ENCODE measurements at places on chromosomes 2 and 18.

- no peak for DNase-seq
Measured at GRCh38 chr2:233643128-233643527, 6.9 kb downstream of the UGT1A10 start.

DNA sequence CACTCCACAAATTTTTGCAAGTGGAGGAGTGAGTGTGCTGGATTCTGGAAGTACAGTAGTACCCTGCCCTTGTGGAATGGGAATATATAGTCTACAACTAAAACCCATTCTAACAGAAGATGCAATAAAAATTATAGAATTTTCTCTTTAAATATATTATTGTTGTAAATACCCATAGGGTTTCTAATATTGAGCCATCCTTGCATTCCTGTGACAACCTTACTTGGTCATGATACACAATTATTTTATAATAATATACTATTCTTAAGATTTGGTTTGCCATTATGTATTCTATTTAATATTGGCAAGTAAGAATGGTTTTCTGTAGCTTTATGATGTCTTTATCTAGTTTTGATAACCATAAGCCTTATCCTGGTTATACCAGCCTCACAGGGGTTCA is 52.2 kb downstream of the EML6 start:
- DNase-seq: no peak

GRCh38 chr2:144702051-144702450 is 182.1 kb upstream of the ZEB2 start:
- DNase-seq: no peak

DNA sequence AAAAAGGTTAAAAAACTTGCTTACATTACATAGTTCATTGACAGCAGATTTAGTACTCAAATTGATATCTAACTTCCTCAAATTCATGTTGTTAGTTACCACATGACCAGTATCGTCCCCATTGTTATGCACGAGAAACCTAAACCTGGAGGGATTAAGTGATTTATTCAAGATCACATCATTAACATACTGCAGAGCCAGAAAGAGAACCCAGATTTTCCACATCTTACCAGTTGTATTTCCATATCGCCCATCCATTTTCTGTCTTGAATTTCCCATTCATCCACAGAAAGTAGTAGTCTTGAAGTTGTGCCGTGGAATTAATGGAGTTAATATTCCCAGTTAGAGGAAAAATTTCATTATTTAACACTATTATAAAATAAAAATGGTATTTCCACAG is 512.0 kb downstream of the METTL4 start:
- no peak for DNase-seq

DNA sequence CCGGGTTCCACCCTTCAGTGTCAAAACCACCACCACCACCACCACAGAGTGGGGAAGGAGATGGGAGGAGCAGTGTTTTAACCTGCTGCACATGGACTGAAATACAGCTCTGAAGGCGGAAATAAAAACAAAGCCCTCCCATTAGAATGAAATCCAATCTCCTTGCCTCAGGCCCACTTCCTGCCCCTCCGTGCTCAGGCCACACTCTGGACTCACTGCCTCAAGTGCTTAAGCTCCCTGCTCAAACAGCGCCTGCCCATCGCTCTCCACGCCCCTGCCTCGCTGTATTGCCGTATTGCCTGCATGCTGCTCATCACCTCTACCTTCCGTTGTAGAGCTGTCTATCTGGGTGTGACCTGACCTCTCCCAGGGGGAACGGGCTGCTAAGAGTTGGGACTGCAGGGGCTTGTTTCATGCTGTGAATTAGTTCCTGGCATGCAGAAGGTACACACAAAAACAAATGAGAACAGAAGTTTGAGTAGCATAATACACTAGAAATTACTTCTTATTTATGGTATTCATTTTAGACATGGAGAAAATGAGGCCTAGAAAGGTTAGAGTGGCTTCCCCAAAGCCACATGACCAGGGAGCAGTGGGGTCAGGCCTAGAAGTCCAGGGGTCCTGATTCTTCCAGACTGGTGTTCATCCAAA is 31.6 kb upstream of the NEB start:
- DNase-seq: no peak

- DNase-seq: no peak
Measured at GRCh38 chr2:232325324-232326273, 53.0 kb upstream of the ALPP start.

DNA sequence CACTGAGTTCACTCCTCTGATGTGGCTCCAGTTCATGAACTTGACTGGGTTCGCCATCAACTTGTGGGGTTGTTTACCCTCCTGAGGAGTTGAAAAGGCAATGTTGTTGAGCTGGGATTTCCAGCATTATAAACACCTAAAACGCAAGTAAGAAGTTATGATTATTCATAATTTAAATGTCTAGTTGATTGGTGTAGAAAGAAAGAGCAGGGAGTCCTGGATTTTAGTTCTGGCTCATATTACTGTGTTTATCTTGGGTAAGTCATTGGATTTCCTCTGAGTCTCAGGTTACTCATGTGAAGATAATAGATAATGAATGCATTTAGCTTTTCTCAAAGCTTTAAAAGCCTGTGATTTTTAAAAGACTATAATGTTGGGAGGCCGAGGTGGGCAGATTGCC is 438.0 kb upstream of the CDH20 start:
- no peak for DNase-seq

DNA sequence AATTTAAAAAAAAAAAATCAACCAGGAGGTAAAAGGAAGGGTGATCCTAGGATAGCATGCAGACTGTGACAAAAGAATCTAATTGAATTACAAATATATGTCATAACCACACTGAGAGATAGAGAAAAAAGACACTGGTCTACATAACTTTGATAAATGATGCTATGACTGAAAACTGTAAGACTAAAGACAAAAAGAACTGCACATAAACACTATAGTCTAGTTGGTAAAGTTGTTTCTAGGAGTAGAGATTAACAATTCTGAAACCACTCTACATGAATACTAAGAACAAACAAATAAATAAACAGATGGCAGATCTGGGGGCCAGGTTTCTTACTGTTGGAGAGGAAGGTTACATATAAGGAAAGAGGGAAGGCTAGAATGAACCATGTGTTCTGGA is 14.6 kb upstream of the CHAC2 start:
- no peak for DNase-seq

DNA sequence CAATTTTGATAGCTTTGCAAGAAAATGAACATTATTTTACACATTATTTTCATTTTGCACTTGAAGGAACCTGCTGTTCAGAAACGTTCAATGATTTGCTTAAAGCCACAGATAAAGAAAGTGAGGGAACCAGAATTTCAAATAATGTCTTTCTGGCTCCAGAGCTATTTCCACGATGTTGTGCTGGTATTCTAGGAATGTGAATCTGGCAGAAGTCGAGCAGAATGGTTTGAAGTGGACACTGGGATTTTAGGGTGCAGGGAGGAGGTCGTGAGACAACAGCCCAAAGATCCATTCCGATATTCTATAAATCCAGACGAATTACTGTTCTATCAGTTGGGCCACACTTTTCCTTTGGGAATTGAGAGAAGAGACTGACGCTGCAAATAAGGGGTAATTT is 2.2 kb downstream of the CCDC102B start:
- no peak for DNase-seq

DNA sequence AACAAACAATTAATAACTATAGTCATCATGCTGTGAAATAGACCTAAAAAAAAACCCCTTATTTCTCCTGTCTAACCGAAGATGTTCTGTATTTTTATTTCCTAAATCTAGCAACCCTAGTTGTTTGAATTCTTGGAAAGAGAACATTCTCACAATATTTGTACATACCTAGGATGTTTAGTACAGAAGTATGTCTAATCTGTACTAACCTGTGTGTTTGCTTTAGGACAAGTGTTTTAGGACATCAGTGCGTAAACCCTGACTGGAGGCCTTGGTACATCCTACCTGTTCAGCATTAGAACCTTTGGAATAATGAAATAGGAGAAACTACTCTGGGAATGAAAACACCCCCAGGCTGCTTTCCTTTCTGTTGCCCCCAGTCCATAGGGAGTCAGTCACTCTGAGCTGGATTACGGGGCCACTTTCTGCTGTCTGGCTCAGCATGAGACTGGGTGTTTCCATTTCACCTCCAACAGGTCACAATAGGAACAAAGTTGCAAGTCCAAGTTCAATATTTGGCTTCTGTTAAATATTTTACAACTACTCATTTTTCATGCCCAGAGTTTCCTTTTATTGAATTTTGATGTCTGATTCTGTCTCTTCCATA is 114.7 kb downstream of the MTX2 start:
- DNase-seq: no peak

DNA sequence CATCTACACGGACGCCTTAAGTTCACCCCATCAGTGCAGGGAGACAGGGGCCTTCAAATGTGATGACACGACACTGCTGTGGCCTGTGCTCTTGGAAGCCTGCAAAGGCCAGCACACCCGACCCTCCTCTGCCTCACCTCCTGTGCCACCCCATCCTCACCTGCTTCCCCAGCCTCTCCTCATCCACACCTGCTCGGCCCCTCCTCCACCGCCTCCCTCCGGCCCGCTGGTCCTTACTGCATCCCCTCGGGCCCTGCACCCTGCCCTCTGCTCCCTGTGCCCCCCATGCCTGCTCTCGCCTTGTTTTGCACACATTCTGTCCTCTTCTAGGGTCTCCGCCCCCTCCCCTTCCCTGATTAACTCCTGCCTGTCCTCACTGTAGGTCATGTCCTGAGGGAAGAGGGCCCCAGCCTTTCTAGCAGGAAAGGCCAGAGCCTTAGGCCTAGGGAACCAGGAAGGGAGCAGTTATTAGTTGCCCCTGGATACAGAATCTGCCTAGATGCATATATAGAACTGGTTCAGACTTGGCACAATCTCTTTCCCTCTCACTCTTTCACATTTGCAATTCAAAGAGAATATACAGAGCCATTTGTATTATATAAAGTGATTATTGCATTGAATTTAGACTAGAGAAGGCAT is 39.4 kb downstream of the TRAPPC12 start:
- DNase-seq: no peak

DNA sequence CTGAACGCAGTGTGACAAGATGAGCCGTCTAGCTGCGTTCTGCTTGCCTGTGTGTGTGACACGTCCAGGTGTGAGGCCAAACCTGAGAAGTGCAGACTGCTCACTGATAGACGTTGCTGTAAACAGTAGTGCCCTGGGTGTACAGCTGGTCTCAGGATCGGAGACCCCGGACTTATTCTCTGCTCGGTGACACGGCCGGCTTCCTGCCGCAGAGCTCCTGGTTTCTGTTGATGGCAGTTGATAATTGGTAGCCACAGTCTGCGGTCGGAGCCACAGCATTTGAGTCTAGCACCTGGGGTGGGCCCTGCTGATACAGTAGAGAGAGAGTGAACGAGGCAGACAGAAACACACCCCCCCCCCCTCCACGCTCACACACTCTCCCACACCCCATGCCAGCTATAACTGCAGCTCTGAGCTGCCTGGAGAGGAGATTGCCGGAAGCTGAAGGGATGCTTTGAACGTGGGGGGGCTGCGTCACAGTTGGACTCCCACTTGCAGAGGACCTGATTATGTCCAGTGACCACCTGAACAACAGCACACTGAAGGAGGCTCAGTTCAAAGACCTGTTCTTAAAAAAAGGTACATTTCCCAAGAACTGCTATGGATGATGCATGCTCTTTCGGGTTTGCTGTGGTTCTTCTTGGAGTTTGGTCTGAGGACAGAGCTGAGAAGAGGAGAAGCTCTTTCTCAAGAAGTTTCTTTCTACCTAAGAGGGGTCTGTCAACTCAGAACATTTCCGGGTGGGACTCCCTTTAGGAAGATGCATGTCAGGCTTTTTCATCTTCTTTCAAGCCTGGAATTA is 114.0 kb downstream of the FAM210A start:
- DNase-seq: no peak

- no peak for DNase-seq
Measured at GRCh38 chr2:20125616-20126015, 74.2 kb upstream of the LAPTM4A start.

DNA sequence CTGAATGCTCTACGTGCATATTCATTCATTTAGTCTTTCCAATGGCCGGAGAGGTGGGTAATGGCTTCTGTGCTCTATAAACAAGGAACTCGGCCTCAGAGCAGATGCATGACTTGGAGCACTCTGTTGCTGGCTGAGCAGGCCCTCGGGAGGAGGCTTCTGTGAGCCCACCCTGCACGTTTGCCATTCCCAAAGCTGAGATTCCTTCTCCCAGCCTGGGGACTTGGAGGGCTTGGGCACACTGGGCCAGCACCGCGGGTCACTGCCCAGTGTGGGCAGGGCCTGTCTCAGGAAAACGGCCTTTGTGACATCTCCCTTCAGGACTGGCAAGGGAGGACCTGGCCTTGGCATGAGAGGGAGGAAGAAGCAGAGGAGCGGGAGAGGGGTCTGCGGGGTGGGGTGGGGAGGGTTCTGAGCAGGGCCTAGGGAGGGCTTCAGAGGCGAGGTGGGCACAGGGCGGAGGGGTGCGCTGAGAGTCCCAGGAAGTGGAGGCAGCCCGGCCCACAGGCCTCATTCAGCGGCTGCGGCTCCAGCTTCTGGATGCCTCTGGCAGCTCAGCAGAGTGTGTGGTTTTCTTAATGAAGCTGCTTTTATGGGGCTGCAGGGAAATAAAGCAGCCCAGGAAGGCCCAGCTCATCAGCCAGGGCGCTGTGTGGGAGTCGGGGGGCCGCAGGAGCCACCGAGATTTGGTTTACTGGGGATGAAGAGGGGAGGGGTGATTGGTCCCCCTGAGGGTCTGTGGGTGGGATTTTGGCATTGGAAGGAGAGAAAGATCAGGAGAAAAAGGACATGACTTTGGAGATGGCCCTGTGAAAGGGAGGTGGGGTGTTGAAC is 51.7 kb upstream of the OTOF start:
- no peak for DNase-seq

DNA sequence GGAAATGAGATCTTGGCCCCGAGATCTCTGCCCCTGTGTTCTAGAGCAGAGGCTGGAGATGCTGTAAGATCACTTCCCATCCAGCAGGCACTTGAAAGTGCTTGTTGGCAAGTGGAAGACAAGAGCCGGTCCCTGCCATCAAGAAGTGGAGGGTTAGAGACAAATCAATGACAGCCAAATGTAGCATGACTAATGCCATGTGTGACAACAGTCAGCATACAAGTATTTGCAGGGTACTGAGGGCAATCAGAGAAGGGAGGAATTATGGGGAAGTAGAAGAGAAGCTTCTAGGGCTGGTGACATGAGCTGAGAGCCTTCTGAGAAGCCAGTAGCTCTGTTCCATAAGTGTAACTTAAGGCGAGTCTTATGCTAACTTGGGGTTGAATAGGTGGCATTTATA is 58.6 kb downstream of the TMEM17 start:
- no peak for DNase-seq

Data from right renal pelvis (tissue), 4 donors.